ENCODE measurements at places on chromosomes 5 and 9.

DNA sequence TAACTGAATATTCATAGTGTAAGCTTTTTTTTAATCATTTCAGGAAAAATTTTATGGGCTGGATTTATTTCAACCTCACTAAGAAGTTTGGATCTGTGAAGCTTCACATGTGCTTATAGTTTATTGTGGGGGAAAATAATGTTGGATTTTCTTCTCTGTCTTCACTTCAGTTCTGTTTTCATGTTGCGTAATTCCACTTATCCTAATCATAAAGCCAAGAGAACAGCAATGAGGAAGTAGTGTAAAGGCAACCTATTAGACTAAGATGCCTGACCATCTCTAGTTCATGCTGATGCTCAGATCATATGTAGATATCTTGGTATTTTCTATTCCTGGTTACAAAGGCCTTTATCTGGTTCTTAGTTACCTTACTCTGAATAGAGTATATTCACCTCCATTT lies 50.0 kb downstream of the CD180 start:
- no peak for DNase-seq

DNA sequence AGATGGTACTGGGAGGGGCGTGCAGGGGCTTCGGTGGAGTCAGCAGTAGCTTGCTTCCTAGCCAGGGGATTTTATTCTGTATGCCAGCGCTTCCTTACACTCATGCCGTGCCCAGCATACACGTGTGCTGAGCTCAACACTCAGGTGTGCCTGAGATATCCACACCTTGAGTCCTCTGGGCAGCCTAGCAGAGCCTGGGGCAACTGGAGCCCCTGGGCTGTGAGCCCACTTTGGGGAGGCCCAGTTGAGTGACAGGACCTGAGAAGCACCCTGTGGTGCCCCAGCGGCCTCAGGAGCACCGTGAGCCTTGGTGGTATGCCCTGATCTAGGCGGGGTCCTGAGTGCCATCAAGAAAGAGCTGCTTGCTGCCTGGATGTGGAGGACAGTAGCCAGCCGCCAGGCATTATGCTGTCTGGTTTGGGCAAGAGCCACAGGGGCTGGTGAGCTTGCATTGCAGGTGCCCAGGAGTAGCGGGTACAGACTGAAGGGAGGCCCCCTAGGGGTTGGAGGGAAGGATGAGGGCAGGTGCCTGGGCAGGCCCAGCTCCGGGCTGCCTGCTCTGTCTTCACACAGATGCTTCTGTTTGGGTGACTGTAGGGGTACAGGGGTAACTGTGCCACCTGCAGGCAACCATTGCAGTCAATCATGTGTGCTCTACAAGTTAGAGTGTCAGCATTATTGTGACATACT lies 42.9 kb downstream of the BNIP1 start:
- no peak for DNase-seq

GRCh38 chr5:179494774-179495526 lies 55.4 kb upstream of the RUFY1 start:
- DNase-seq = no peak

GRCh38 chr5:179201986-179202385 lies 141.8 kb downstream of the ZNF354C start:
- no peak for DNase-seq

DNA sequence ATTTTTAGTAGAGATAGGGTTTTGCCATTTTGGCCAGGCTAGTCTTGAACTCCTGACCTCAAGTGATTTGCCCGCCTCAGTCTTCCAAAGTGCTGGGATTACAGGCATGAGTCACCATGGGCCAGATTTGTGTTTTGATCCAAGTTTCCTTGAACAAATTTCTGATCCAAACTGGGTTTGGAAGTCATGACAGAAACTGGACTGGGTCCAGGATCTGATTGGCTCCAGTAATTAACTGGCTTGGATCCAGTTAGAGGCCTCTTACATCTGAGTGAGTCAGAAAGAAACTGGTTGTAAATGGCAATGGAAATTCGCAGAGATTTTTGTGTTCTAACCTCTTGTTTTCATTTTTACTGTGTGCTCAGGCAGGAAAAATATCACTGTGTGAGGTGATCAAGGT lies 141.6 kb downstream of the SLC25A46 start:
- no peak for DNase-seq

GRCh38 chr9:126470241-126470993 lies 143.3 kb upstream of the LMX1B start:
- DNase-seq = no peak

GRCh38 chr5:85591311-85591710 lies 1026.4 kb upstream of the COX7C start:
- no peak for DNase-seq

DNA sequence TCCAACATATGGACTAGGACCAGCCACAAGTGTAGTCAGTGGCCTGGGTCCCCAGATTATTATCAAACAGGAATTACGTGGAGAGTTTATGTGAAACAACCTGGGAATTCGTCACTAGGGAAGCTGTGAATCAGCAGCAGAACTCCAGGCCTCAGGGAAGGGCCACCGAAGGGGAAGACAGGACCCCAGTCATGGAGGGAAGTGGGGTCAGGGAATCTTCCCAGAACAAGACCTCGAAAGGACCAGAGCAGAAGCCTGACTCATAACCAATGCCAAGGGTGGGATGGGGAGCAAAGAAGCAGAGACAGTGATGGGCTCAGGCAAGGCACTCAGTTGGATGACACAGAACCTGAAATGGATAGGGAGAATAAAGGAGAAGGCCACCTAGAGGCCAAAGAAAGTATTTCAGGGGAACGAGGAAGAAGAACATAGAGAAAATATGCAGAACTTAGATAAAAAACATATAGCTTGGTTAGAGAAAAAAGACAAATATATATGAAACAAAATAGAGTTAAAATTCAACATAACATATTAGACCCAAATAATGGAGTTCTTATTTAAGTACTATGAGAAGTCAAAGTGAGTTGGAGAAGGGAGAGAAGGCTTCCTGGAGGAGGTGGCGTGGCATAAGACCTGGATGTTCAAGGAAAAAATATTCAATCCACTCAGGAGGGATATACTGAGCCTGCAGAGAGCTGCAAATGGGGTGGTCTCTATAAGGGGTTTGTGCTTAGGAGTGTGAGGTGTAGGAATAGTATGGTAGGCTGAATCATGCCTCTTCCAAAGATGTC lies 66.7 kb upstream of the CAST start:
- no peak for DNase-seq

DNA sequence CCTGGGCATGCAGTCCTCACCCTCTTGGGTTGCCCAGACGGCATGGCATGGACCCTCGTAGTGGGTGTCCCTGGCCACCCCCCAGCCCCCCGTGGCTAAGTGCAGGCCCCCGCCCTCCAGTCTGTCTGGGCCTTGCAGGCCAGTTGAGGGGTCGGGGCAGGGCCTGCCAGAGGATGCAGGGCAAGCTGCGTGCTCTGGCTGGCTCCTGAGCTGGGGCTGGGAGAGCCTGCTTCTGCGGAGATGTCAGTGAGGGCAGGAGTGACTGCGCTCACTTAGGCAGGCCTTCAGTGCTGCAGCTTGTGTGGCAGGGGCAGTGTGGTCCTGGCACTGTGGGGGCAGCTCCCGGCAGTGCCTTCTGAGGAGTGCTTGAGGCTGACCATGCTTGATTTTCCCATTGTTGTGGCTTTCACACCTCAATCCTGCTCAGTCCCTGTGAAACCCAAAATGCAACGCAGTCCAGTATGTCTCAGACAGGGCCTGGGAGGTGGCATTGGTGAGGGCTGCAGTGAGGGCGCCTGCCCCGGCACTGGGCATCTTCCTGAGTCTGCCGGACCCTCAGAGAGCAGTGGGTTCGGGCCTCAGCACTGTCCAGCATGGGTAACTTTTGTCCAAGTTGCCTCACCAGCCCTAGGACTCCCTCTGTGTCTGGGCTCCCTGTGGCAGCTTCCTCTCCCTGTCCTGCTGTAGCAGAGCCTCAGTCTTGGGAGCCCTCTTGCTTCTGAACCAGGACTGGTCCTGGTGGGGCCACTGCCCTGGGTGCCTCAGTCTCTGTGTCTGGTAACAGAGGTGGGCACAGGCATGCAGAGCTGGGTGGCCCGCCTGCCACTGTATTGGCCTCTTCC lies 93.0 kb downstream of the PHF2 start:
- DNase-seq = no peak

GRCh38 chr9:98171176-98171925 lies 21.1 kb downstream of the CORO2A start:
- DNase-seq = no peak

DNA sequence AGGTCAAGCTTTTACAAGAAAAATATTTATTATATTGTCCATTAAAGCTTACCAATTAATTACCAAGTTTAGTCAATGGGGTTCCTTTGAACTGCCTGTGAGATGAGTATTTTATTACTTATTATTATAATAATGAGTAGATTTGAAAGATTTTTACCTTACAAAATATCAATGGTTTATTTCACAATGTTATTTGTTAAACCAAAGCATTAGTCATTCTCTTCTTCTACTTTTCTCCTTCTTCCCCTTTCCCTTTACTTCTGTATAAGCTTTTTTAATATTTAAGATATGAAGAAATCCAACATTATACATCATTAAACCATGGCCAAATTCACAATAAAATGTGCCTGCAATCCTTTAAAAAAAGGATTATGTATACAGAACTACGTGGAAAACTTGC lies 369.5 kb downstream of the ARL15 start:
- no peak for DNase-seq

- DNase-seq = no peak
These were observed 91.4 kb downstream of the SLC12A2 start for GRCh38 chr5:128174951-128175350.

- no peak for DNase-seq
These were observed 3.2 kb upstream of the TERT start for GRCh38 chr5:1298067-1298551.

- no peak for DNase-seq
These were observed 1.2 kb downstream of the ABO start for GRCh38 chr9:133273819-133274218.

GRCh38 chr5:14168144-14168792 lies 25.1 kb downstream of the TRIO start:
- no peak for DNase-seq

DNA sequence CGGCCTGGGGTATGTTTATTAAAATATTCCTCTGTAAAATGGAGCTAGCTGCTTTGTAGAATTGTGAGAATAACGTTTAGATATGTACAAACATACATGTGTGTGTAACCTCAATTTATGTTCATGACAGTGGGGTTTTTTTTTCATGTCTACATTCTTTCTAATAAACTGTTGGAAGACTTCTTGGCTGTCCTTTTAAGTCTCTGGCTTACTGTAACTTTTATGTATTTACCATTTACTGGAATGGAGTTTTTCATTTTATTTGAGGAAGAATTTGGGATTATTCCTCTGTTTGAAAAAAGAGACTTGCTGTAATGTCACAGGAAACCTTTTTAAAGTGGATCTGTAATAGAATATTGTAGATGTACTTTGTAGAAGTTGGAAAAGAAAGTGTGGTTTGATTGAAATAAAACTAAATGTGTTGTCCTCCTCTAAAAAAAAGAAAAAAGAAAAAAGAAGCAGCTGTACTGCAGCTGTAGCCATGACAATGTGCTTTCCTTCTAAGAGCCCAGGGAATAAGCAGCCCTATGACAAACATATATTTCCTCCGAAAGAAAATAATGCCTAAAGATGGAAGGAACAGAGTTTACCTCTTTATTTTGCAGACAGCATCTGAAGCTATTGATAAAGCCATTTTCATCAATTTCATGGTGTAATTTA lies 71.2 kb upstream of the FREM1 start:
- no peak for DNase-seq

DNA sequence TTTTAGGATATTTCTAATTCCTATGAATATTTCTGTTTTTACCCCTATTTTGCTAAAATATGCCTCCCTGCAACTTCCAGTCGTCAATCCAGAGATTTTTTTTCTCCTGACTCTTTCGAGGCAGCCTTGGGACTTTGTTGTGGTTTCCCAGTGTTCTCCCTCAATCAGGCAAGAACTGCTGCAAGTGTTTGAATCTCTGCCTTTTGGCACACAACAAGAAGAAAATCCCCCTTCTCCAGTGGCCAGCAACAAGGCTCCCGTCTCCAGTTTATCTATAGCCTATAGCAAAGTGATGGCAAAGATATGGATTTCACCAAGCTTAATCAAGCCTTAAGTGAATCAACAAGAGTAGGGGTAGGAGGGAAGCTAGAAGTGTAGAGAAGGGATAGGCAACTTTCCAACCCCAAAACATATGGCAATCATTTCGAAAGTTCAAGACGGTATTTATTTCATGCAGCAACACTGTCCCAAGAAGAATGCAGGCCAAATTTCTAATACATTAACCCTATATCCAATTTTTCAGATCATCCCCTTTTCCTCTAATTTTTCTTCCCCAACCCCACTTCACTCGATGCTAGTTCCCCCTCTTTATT lies 37.7 kb upstream of the PAPPA start:
- no peak for DNase-seq

GRCh38 chr9:73129941-73130685 lies 21.6 kb upstream of the ANXA1 start:
- DNase-seq = no peak

DNA sequence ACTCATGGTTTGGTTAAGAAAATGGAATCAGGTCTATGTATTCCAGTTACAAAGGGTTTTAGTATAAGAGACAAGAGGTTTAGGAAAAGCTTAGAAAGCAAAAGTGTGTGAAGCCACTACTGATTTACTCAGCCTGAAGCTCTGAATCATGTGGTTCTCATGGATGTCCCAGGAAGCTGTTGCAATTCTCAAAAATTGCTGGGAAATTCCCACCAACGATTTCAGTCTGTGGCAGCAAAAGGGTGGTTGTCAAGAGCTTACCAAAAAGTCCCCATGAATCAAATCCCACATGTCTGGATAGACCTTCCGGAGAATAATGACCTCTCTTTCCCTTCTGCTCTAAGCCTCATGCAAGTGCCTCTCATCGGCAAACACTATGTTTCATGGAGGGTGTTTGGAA lies 929.9 kb downstream of the TLE4 start:
- DNase-seq = no peak

GRCh38 chr5:43572357-43572756 lies 15.5 kb upstream of the PAIP1 start:
- DNase-seq = no peak

GRCh38 chr9:115766370-115766955 lies 387.1 kb upstream of the PAPPA start:
- DNase-seq = no peak

DNA sequence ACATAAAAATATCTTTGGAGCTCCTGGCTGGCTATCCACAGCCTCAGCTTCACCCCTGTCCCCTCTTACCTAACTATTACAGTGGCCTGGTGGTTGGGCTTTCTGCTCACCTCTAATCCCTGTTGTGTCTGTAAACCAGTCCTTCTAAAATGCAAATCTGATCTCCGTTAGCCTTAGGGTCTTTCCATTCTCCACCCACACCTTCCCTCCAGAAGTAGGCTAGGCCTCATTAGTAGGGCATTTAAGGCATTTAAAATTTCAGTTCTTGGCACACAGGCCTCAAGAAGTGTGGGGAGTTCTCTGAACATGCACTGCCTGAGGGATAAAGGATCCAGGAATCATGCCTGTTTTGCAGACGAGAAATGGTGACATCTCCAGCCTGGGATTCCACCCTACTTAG lies 26.4 kb upstream of the STC2 start:
- no peak for DNase-seq

DNA sequence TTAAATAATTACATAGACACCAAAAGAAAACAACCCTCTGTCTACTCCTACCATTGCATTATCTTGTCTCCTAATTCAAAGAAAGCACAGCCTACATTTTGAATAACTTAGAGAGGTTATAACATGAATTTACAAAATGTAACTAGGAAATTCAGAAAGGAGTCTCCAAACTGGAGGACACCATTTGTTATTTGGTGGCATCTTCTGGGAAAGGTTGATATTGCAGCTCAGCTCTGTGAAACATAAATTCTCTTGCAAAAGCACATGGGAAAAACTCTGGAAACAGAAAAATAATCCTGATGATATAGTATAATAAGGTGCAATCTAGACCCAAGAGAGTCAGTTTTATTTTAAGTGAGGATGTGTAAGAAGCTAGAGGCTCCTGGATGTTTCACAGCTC lies 215.3 kb downstream of the MLLT3 start:
- no peak for DNase-seq

GRCh38 chr9:4010309-4010708 lies 289.6 kb downstream of the GLIS3 start:
- no peak for DNase-seq

All from stimulated activated CD4-positive, alpha-beta T cell treated with anti-CD3 and anti-CD28 coated beads, Interleukin-4, amount 100 ng/mL, for 48 hours (primary cell).